ENCODE measurements at places on chromosomes 2 and 18.

DNA sequence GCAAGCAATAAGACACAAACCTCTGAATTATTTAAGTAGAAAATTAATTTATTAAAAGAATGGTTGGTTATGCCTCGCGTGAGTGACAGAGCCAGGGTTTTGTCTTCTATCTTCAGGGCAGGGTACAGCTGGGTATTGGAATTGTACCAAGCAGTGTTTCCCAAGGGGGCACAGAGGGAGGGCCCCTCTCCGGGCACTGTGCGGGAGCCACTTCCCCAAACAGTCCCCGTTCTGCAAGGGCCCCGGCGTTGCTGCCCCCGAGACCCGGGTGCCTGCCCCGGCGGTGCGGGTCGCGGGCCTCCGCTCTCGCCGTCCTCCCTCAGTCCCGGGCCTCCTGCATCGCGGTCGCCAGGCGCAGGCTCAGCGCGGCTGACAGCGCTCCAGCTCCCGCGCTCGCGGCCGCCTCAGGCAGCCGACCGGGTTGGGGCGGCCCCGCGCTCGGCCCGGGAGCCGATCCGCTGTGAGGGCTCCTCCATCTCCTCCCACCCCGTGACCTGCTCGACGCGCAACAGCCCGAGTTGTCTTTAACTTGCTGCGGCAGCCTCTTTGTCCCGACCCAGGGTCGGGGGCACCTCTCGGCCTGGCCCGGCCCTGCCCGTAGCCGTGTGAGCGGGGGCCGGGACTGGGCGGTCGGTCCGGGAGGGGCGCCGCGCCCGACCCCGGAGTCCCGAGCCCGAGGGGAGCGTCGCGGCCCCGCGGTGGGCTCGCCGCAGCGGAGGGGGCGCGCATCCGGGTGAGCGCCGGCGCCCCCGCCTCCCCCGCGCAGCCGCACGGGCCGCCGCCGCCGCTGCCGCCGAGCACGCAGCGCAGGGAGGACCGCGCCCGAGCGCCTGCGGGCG lies 620 bp upstream of the GALNT1 start:
- peak; percentile 72 for DNase-seq

- no peak for DNase-seq
Measured at GRCh38 chr2:126894082-126894481, 4.6 kb upstream of the TEX51 start.

DNA sequence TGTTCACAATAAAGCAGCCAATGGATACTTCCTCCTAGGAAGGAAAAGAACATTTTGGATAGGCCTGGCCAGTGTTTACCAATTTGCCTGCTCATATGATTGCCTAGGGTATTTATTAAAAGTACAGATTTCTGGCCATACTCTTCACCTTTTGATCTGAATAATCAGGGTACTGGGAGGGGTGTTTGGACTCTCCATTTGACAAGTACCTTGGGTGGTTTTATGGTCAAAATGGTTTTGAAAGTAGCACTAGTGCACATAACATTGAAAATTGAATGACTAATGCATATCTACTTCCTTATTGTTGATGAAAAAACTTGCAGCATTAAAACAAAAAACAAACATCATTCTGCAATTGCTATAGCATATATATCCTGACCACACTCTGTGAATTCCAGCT lies 333.3 kb upstream of the CDH2 start:
- no peak for DNase-seq

- no peak for DNase-seq
Measured at GRCh38 chr2:201070948-201071478, 458 bp downstream of the HYCC2 start.

DNA sequence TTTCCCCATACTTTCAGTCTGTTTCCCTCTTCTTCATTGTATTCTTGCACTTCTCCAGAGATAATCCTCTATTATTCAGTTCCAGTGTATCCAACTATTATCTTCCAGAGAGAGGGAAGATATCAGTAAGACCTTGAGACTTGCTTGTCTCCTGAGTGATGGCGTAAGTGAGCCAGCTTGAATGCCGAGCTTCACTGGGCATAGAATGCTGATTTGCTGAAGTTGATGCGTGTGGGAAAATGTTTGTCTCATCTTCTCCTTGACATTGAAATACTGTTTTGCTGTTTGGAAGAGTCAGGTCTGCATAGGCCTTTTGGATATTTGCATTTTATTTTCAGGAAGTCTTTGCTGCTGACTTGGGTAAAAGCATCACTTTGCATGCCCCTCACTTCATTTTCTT lies 41.1 kb upstream of the MGAT5 start:
- DNase-seq, result no peak

DNA sequence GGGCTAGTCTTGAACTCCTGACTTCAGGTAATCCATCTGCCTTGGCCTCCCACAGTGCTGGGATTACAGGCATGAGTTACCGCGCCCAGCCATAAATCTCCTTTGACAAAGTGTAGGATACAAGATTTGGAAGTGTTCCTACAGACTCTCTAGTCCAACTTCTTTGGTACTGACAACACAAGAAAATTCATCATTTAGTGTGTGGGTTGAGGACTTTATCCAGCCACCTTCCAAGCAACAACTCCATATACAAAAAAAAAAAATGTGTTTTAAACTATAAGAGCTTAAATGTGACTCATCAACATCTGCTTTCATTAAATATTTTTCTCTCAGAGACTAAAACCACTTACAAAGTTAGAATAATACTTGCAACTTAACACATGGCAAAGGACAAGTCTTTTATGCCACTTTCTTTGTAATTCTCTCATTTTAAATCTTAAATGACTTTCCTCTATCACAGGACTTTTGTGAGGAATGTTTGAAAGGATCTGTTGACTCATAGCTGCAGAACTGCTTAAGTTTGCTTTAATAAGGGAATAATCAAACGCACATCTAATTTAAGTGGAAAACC lies 46.2 kb upstream of the ITGAV start:
- no peak for DNase-seq

- DNase-seq, result no peak
Measured at GRCh38 chr18:75360215-75360614, 67.3 kb downstream of the SMIM21 start.

- DNase-seq, result no peak
Measured at GRCh38 chr2:39567507-39567906, 98.2 kb upstream of the TMEM178A start.

DNA sequence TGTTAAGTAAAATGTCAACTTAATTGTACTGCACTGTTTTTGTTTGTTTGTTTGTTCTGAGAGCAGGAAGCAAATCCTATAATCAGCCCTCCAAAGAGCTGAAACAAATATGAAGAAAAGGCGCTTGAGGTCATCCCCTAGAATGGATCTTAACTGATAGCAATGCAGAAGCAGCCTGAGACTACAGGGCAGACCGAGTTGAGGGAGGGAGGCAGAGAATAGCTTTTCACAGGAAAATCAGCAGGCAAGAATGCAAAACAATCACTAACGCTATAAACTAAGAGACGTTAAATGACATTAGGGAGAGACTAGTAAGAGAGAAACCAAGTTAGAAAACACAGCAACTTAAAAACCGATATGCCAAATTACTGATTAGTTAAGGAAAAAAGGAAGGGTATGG lies 37.2 kb downstream of the GALNT1 start:
- no peak for DNase-seq

Measured in NCI-H510A treated with DMSO at 0.1 percent for 48 hours (cell line).